ENCODE measurements at places on chromosomes 2 and 18. TPM values are rescaled to one million over a fixed set of nuclear protein-coding genes. Genes with fewer than 3 reads are reported as not detected.

Gene HRH4
- total RNA-seq = not detected

Gene NLRC4
- total RNA-seq = 0.45 TPM

Gene ITPRID2
- total RNA-seq = 140 TPM

Gene IL1B
- 1.2 TPM for total RNA-seq

GRCh38 chr2:112885506-112885902, 25.5 kb upstream of the IL37 start:
- DNase-seq = no peak
- no peaks in the 10 kb centered on the region for H3K27me3 ChIP-seq
- no peaks in the 10 kb centered on the region for H3K4me1 ChIP-seq
- no peak overlapping the region for H3K27ac ChIP-seq
- H3K4me3 ChIP-seq = no peak overlapping the region

DNA sequence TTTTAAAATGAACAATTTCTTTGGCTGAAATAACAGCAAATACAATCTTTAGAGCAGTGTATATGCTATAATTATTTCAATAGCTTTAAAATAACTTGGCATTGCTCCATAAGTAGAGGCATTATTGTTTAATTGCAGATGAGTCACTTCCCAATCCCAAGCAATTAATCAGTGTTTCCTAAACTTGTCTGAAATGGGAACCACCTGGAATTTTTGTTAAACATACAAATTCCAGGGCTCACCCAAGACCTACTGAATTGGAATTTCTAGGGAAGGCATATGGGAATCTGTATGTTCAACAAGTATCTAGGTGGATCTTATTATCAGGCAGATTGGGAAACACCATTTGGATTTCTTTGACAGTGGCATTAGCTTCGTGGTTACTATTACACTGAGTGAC, 27.1 kb upstream of the FMNL2 start:
- peaks cover 3% of the 10 kb centered on the region for H3K4me1 ChIP-seq
- DNase-seq = no peak
- no peak overlapping the region for H3K4me3 ChIP-seq
- H3K36me3 ChIP-seq = no peaks in the 10 kb centered on the region

GRCh38 chr2:20635675-20636584, 15.0 kb downstream of the HS1BP3 start:
- H3K4me1 ChIP-seq = peaks cover 46% of the 10 kb centered on the region
- H3K36me3 ChIP-seq = peaks cover 55% of the 10 kb centered on the region
- H3K27me3 ChIP-seq = no peaks in the 10 kb centered on the region
- H3K27ac ChIP-seq = peak overlapping the region; percentile 84
- DNase-seq = peak; percentile 95

GRCh38 chr2:176978921-176979320, 233.7 kb upstream of the HNRNPA3 start:
- H3K27ac ChIP-seq = no peak overlapping the region
- no peaks in the 10 kb centered on the region for H3K4me1 ChIP-seq
- H3K4me3 ChIP-seq = no peak overlapping the region
- no peaks in the 10 kb centered on the region for H3K27me3 ChIP-seq

GRCh38 chr2:191572319-191572718, 105.6 kb upstream of the NABP1 start:
- DNase-seq = no peak
- H3K4me3 ChIP-seq = no peak overlapping the region
- no peaks in the 10 kb centered on the region for H3K36me3 ChIP-seq

DNA sequence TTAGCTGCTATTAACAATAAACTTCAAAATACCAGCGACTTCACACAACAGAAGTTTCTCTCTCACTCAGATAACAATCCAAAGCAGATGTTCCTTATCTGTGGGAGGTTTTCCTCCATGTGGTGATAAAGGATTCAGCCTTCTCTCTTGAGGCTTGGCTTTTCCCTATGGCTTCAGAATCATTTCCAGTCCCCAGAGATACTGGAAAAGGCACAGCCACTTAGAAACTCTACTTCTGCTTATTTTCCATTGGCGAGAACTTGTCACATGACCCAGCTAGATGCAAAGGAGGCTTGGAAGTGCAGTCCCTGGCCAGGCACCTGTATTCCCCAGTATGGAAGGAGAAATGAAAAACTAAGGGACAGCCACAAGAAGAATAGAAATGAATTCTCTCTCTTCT, 344.8 kb downstream of the MTX2 start:
- H3K27ac ChIP-seq = no peak overlapping the region
- no peaks in the 10 kb centered on the region for H3K36me3 ChIP-seq
- H3K4me1 ChIP-seq = no peaks in the 10 kb centered on the region
- H3K27me3 ChIP-seq = no peaks in the 10 kb centered on the region
- no peak overlapping the region for H3K4me3 ChIP-seq

DNA sequence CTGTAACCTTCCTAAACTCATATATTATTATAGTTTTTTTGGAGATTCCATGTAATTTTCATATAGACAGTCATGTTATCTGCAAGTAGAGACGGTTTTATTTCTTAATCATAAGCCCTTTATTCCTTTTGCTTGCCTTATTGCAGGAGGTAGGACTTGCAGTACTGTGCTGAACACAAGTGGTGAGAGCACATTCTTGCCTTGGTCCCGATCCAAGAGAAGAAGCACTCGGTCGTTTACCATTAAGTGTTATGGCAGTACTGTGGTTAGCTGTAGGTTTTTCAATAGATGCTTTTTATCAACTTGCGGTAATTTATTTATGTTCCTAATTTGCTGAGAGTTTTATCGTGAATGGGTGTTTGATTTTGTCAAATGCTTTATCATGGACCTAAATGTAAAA, 305.7 kb downstream of the DYSF start:
- H3K4me3 ChIP-seq = no peak overlapping the region
- H3K36me3 ChIP-seq = no peaks in the 10 kb centered on the region
- H3K27me3 ChIP-seq = no peaks in the 10 kb centered on the region
- DNase-seq = no peak

DNA sequence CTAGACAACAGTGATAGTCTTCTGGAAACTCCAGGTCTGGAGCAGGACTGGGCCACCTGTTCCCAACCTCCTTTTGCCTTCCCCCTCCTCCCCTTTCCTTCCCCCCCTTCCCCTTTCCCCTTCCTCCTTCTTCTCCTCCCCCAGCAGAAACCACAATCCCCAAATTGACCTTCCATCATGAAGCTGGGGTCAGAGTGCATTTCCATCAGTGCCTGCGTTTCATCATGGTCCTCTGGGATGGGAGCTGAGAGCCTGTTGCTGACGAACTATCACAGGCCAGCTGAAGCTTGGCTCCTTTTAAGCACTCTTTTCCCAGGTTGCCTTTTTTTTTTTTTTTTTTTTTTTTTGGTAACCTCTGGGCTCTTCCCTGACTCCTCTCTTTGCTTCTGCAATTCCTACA, 52.6 kb upstream of the SMAD2 start:
- H3K4me1 ChIP-seq = no peaks in the 10 kb centered on the region
- H3K4me3 ChIP-seq = no peak overlapping the region
- no peak overlapping the region for H3K27ac ChIP-seq
- H3K36me3 ChIP-seq = no peaks in the 10 kb centered on the region
- DNase-seq = no peak
- no peaks in the 10 kb centered on the region for H3K27me3 ChIP-seq

DNA sequence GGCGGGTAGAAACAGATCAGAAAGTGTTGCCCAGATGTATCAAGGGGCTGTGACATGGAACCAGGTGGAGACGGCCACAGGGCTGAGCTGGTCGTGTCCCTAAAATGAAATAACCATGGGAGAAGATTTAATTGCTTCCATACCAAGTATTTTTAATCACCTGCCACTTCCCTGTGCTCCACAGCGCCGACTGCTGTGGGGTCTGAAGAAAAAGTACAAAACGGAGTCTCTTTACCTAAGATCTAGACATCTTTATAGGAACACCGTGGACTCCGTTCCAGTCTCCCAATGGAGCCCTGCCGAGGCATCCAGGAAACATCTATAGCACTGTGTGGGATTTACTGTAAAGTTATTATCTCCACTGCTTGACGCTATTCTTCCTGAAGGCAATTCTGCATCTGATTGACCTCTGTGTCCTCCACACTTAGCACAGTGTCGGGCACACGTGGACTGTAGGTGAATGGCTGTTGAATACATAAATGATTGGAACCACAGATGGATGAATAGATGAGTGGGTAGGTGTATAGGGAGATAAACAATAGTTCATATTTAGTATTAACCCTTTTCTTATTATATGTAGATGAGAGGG, 21.6 kb upstream of the GYPC start:
- no peaks in the 10 kb centered on the region for H3K36me3 ChIP-seq
- no peaks in the 10 kb centered on the region for H3K27me3 ChIP-seq
- no peak overlapping the region for H3K4me3 ChIP-seq
- peak; percentile 45 for DNase-seq
- H3K27ac ChIP-seq = no peak overlapping the region
- H3K4me1 ChIP-seq = no peaks in the 10 kb centered on the region

DNA sequence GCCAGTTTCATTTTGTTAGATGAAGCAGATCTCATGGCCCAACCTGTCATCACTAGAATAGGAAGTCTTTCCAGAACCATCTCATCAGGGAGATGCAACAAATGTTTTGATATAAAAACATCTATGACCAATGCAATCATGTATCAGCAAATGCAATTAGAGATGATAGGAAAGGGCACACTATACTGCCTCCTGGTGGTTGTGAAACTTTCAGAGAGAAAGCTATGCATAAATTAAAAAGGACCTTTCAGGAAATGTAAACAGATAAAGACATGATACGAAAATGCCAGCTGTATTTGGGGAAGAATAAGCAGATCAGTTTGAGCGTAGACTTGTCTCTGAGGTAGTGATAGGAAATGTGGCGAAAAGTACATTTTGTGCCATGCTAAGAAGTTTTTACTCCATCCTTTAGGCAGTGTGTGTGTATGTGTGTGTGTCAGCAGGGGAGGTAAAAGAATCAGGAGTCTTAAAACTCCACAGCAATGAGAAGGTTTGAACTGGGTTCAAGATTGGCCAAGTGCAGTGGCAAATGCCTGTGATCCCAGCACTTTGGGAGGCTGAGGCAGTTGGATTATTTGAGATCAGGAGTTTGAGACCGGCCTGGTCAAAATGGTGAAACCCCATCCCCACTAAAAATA, 479.3 kb downstream of the CPS1 start:
- H3K4me3 ChIP-seq = no peak overlapping the region
- H3K36me3 ChIP-seq = no peaks in the 10 kb centered on the region
- H3K27me3 ChIP-seq = no peaks in the 10 kb centered on the region
- no peaks in the 10 kb centered on the region for H3K4me1 ChIP-seq

- peaks cover 7% of the 10 kb centered on the region for H3K4me1 ChIP-seq
- no peak overlapping the region for H3K27ac ChIP-seq
- H3K36me3 ChIP-seq = no peaks in the 10 kb centered on the region
- no peak overlapping the region for H3K4me3 ChIP-seq
Measured at GRCh38 chr18:3129053-3129864, 90.5 kb downstream of the MYOM1 start.
